AG20443 (cell line): ENCODE measurements at places on chromosomes 6 and 20.
A peak's percentile ranks its signal among the peaks of the same experiment; 100 is the strongest.

DNA sequence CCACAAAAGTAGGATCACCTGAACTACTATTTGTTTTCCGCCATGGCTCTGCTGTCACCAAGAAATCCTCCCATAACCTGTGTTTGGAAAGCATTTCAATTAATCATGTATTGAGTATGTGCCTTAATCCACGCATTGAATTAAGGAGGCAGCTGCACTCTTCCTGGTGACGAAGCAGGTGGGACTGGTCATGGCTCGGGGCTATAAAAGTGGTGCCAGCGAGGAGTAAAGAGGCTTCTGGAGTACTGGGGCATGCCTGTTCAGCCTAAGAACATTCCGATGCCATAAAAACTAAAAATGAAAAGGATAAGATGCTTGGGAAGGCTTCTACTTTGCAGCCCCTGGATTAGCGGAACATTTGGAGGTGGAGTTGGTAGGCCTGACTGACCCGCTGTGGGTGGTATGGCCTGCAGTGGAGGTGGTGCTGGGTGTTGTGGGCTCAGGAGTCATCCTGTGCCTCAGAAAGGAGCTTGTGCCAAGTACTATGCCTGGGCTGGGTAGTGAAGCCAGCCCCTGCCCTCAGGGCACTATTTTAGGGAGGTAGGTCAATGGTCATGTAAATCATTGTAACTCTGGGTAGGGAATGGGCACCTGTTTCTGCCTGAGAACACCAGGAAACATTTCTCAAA is 110.5 kb downstream of the B3GAT2 start:
- no peak for DNase-seq

DNA sequence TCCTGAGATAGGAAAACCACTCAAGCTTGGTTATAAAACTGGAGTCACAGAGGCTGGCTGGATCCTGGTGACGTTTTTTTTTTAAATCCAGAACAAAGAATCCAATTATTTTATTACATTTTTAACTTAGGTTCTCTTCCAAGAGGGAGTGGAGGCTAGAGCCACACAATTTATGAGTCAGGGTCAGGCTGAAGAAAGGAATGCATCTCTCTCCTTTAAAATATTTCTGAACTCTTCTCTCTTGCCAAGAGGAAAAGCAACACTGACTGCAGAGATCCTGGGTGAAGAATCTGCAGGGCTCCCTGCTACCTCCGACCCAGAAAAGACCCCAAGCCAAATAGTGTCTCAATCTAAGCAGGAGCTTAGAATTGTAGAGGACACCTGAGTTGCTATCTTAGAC is 88.5 kb upstream of the SSTR4 start:
- DNase-seq: no peak

DNA sequence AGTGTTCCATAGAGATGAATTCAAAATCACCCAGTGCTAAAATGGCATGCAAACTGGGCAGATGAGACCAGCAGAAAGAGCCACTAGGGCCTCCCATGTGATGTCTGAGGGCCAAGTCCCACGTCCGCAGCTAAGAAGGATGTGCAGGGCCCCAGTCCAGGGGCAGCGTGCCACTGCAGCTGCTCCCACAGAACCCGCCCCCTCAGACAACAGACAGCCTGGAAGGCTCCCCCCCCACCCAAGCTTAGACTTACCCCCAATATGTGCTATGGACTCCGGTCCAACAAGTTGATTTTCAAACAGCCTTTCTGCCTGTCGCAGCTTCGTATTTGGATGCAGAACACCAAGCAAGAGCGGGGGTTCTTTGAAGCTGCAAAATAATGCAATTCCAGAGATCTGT is 14.0 kb downstream of the APMAP start:
- no peak for DNase-seq

DNA sequence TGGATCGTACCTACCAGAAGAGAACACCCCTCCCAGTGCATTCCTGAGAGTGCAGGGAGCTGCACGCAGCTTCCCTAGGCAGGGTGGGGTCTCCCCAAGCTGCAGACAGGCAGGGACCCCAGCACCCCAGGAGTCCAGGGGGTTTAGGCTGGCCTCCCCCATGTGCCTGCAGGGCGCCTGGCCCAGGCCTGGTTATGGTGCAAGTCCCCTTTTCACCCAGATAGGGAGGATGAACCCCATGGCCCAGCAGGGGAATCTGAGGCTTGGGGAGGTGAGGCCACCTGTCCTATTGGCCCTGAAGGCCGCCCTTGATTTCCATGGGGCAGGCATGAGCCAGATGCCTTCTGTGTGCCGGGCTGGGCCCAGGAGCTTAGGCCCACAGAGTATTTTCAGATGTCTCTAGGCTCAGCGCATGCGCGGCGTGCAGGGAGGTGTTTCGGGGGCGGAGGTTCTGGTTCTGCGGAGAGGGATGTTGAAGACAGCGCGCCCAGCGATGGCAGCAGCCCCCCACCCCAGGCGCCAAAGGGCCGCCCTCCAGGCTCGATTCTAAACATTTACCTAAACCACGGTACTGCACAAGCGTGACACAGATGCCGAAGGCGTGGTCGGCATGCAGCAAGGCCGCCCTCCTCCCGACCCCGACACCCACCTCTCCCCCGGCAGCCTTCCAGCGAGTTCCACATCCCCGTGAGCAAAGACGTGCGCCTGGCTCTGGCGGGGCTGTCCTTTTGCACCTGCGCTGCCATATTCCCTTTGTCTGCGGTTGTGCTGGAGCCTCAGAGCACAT is 29.4 kb downstream of the COL20A1 start:
- no peak for DNase-seq

- peak; percentile 83 for DNase-seq
Measured at GRCh38 chr20:60210779-60211617, 252.8 kb downstream of the CDH26 start.

DNA sequence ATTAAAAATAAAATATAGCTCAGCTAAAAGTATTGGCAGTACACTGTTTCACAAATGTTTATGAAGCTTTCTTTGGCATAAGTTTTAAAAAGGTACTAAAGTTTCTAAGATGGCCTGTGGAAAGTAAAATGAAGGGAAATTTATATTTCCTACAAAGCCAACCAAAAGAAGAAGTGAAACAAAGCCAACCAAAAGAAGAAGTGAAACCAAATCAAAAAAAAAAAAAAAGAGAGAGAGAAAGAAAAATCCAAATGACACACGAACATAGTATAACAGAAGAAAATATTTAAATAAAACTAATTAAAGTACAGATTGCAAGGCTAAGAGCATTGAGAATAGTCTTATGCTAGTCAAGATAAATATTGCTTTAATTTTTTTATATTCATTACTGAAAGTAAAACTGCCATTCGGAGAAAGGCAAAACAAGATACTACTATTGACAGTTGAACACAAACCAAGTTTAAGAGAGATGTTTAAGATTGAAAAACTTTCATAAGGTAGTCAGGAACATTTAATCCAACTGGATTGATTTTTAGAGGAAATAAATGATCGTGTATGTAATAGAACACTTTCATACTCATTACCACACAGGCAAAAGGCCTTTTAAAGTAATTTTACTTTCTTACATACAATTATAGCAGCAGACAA is 12.8 kb upstream of the KHDRBS2 start:
- DNase-seq: no peak

GRCh38 chr20:32631933-32632460 is 41.7 kb downstream of the C20orf203 start:
- no peak for DNase-seq

DNA sequence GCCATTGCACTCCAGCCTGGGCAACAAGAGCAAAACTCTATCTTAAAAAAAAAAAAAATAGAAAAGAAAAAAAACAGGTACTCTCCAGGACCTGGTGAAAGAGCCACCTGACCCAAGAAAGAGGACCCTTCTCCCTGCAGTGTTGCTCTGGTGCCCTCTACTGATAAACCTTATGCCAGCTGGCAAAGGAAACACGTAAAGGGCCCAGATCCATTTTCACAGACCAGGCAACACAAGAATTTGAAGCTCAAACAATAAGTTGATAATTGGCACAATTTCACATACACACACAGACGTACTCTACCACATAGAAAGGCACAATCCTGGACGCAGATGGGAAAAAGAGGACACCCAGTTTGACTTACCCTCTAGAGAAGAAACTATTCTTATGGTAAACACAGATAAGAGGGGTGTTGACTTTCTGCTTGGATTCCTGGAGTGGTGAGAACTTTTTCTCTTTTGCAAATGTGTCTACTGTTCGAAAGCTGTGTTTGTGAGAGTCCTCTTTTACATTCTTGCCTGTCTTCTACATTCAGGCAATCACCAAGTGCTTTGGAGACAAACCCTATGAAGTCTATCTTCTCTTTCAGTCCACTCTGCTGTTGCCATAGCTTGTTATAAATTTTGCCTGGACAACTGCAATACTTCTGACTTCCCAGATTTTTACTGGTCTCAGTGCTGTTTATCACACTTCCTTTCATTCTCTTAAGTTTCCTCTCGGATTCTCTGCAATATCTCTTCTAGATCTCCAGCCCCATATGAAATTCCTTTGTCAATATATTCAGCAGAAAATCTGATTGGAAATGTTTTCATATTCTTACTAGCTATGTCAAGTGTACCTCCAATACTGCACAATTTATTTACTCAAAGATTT is 6.4 kb upstream of the SNRPB start:
- DNase-seq: no peak
